ENCODE measurements at places on chromosomes 5 and 9. TPM values are rescaled to one million over a fixed set of nuclear protein-coding genes. Genes with fewer than 3 reads are reported as not detected.

The NKD2 gene
- total RNA-seq: not detected

The PITX1 gene
- total RNA-seq: 0.14 TPM

The HTR4 gene
- total RNA-seq: not detected

The IL4 gene
- not detected for total RNA-seq

The ASPN gene
- not detected for total RNA-seq
